Lower leg skin (tissue), 4 donors: ENCODE measurements at places on chromosomes 2 and 18. TPM values are rescaled to one million over a fixed set of nuclear protein-coding genes. Genes with fewer than 3 reads are reported as not detected.

DNA sequence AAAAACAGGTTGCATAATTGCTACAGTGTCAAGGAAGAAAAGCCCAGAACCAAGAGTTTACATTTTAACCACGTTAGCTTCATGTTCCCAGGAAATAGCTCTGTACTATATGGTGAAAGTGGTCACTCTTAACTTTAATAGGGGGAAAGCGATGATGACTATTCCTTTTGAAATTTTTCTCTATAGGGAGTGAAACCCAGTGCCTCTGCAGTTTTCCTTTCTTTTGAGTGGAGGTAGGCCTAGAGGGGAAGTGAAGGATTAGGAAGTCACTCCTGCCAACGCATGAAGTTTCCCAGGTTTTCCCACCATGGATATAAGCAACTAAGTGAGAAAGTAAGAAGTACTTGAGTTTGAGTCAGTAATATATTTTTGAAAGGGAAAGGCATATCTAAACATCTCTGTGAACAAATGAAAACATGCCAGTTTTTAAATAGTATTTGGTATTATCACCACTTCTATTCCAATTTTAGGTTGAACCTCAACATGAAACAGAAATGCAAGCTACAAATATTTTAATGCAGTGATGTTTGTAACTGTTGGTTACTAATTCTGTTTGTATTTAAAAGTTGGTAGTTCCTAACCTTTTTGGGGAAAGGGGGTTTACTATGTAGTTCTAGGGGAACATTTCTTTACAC, 91.9 kb downstream of the VRK2 start:
- DNase-seq: no peak

SULT1C2 gene
- 0.42 TPM for total RNA-seq

DNA sequence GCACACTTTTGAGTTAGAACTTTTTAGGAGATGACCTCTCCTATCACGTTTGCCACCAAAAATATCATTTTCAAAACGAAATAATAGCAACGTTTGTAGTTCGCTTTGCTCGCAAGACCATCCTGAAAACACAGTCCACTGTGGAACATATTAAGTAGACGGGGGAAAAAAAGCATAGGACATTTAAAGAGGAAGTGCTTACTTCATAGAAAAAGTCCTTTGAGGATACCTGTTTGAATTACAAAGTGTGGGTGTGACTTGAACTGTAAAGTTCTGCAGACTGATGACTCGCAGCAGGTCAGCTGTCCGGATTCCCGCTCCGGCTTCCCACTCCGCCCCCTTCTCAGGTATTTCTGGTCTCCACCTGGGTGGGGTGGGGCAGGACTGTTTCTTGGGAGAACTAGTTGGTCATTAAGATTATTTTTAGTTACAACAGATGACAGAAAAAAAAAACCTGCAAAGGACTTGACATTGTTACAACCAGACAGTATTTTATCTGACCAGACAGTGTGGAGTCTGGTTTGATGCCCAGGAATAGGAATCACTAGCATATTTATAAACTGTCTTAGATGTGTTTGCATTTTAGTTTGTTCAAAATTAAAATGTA, 13.3 kb downstream of the CNOT11 start:
- no peak for DNase-seq

GRCh38 chr18:62883937-62884735, 168.8 kb downstream of the PHLPP1 start:
- no peak for DNase-seq

GRCh38 chr2:96838345-96839292, 5.2 kb downstream of the ANKRD23 start:
- DNase-seq: no peak

ABCA12 gene
- 116 TPM for total RNA-seq

CREG2 gene
- total RNA-seq: not detected

SRD5A2 gene
- total RNA-seq: not detected

PAIP2B gene
- total RNA-seq: 29.8 TPM
